ENCODE measurements at places on chromosomes 6 and 20.

- DNase-seq = no peak
These were observed 5.5 kb upstream of the SOX4 start for GRCh38 chr6:21587961-21588480.

- no peak for DNase-seq
These were observed 662 bp downstream of the ENTPD6 start for GRCh38 chr20:25195962-25196785.

DNA sequence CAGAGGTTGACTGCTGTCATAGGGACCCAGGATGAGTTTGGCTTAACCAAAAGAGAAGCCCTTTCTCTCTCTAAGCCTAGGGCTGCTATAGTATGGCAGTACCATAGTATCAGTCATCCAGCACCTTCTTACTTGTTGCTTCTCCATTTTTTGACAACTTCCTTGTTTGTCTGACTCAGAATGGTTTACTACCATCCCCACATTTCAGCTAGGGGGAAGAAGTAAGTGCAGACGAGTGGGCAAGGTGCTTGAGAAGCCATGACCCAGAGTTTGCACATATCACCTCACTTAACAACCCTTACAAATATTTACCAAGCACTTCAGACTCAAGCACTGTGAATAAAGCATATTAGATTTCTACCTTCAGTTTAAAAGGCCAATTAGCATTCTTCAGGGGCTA lies 289.9 kb upstream of the TSHZ2 start:
- no peak for DNase-seq

DNA sequence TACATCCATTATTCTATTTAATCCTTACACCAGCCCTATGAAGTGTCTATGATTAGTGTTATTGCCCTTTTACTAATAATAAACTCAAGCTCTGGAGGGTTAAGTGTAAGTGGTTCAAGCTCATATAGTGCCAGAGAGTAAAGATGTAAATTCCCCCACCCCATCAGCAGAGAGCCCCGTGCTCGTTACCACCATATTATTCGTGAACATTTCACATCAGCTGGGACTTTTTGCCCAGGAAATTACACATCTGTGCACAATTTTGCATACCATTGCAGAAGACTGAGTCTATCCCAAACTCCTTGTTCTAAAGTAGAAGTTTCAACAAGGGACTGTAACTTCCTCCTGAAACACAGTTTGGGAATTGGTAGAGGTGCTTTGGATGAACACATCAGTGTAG lies 220.1 kb downstream of the BCAS1 start:
- DNase-seq = no peak

- no peak for DNase-seq
These were observed 165.8 kb downstream of the ZFAND3 start for GRCh38 chr6:37985355-37985754.

DNA sequence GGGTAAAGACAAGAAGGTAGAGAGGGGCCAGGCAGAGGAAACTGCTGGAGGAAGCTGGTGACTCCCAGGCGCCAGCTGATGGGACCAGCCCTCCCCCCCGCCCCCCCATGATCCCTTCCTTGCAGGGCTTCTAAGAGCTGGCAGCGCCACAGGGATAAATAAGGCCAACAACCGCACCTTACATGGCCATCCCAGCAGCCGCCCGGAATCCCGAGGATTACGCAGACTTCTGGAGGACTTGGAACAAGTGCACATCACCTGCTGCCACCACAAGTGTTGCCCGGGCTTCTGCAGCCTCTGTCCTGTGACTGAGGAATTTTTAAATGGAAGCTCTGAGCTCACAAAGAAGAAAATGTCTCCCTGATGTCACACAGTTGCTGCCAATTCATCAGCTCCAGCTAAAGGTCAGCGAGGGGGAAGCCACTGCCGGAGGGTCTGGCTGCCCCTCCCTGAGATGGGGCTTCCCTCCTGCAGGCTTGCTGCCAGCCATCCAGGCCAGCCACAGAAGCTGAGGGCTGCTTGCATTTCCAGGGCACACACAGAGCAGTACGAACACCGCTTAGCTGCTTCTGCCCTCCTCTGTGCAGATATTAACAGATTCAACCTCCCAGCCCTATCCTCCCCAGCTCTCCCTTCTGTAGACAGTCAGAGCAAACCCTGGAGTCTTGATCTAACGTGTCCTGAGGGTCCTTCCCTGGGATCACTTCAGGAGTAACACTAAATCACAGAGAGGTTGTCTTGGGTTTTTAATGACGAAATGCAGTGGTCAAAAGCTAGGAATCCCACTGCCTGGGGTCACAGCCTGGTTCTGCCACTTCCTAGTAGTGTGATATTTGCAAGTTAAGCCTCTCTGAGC lies 38.6 kb upstream of the PIM1 start:
- no peak for DNase-seq

DNA sequence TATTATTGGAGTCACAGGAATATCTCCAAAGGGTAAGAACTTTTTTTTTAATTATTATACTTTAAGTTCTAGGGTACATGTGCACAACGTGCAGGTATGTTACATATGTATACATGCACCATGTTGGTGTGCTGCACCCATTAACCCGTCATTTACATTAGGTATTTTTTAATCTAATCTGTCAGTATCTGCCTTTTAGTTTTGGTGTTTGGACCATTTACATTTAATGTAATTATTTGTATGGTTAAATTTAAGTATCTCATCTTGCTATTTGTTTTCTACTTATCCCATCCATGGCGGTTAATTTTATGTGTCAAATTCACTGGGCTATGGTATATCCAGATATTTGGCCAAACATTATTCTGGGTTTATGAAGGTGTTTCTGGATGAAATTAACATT lies 15.4 kb upstream of the OPN5 start:
- no peak for DNase-seq

DNA sequence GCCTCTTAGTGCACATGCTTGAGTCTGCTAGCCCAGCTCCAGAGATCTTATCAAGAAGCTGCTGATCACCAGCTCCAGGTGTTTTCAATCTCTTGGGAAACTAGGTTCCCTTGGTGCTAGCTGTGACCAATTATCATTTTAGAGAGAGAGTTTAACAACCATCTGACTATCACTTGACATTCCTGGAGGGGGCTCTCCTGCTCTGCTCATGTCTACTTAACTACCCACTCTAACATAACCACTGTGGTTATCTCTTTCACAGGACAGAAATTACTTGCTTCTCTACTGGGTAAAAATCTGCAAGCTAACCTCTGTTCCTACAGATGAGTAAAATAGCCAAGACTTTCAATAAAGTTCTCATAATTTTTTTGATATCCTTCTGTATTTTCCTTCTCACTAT lies 823.4 kb upstream of the GJE1 start:
- DNase-seq = no peak

GRCh38 chr20:5882166-5882565 lies 68.2 kb downstream of the TRMT6 start:
- no peak for DNase-seq

DNA sequence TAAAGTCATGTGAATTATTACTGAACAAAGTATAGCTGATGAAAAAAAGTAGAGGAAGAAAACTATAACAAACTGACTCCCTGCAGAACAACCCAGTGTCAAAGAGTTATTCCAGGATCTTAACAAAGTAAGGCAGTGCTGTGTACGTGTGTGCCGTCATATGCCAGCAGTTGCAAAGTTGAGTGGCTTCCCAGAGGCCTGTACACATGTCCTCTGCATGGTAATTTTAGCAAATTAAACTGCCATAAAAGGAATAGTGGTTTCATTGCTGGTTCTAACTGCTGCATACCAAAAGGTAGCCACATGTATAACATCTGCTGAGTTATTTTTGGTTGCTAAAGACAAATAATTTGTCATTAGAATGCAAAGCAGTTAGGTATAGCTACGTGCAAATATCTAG lies 44.8 kb downstream of the RIPOR2 start:
- DNase-seq = no peak

GRCh38 chr6:92069781-92070180 lies 1349.6 kb downstream of the EPHA7 start:
- DNase-seq = no peak

GRCh38 chr6:118509009-118509617 lies 39.0 kb upstream of the PLN start:
- DNase-seq = no peak

DNA sequence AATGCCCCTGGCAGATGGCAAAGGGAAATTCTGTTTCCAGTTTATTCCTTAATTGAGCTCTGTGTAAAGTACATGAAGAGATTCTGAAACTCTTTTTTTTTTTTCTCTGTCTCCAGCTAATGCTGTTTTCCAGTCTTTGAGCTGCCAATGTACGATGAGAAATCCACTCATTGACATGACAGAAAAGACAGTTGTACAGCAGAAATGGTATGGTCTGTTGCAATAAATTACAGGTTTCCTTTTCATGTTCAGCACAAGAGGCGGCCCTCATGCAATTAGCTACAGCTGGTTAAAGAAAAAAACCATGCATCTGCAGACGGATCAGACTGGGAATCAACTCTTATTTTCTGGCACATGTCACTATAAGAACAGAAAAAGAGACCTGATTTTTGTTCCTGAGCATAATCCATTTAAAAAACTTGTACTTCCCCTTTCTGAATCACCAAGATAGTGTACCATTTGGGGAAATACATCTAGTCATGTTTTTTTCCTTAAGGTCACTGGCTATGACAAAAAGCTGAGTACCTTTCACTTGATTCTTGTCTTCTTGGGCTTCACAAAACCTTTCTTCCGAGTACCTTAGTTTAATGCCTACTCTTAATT lies 289.8 kb upstream of the PREP start:
- no peak for DNase-seq

GRCh38 chr6:14316651-14317386 lies 199.2 kb downstream of the CD83 start:
- DNase-seq = no peak

- no peak for DNase-seq
These were observed 23.5 kb upstream of the CTNNBL1 start for GRCh38 chr20:37670351-37670791.

- no peak for DNase-seq
These were observed 83.6 kb downstream of the SMOC2 start for GRCh38 chr6:168524571-168525001.

DNA sequence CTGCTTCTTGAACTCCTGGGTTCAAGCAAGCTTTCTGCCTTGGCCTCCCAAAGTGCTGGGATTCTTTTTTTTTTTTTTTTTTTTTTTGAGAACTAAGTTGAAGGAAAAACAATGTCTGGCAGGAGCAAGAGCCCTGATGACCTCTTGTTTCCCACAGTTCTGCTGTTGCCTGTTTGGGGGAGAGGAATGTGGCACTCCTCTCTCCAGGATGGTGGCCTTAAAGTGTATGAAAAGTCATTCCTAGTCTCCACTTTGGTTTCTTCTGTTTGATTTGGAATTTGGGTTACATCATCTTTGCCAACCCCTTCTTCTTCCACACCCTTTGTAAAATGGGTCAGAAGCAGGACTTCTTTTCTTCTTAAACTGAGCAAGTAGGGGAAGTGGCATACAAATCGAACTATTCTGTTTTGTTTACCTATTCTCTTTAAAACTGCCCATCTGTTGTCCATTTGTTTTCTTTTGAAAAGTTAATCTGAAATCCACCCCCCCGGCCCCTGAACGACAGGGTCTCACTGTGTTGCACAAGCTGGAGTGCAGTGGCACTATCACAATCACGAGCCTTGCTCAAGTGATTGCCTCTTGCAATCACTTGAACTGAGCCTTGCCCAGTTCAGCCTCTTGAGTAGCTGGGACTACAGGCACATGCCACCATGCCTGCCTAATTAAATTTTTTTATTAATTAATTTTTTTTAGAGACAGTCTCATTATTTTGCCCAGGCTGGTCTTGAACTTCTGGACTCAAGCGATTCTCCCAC lies 11.3 kb downstream of the CARMIL1 start:
- DNase-seq = no peak

GRCh38 chr20:1469925-1470571 lies 3.4 kb upstream of the NSFL1C start:
- no peak for DNase-seq

DNA sequence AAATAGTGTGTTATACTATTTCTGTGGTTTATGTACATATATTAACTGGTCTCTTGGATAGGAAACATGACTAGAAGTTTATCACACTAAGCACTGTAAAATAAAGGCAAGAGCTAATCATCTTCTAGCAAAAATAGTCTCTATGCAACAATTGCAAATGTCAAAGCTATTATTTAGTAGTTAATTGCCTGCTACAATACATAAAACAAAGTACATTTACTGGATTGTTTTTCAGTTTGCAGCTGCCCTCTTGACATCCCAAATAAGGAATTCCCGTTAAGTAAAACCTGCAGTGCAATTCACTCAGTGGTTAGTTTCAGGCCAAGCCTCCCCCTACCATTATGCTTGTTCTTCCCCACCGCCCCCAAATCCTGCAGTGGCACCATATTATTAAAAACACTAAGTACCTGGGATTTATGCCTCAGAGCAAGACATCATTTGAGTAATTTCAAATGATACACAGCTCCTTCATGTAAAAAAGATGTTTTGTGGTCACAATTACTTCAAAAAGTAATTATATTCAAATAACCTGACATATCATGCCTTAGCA lies 1.6 kb upstream of the ATP5F1E start:
- no peak for DNase-seq

- no peak for DNase-seq
These were observed 14.2 kb downstream of the KCNK5 start for GRCh38 chr6:39214846-39215639.

- no peak for DNase-seq
These were observed 44.6 kb downstream of the WDR27 start for GRCh38 chr6:169657284-169657610.

GRCh38 chr20:49415668-49416044 lies 66.8 kb downstream of the KCNB1 start:
- no peak for DNase-seq

DNA sequence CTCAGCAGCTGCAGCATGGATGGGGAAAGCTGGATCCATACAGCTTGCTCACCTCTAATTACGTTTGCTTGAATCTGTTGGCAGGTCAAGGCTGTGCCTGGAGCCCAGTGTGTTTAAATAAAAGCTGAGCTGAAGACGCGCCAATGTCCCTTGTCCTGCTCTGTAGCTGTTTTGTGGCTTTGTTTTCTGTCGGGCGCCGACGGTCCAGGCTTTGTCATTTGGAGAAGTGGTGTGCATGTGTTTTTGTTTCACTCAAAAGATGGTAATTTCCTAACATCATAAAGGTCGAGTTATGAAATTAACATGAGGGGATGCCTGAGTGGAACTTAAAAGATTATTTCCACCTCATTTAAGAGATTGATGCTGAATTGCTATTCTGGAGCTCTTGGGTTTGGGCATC lies 107.6 kb downstream of the SLC24A3 start:
- no peak for DNase-seq

DNA sequence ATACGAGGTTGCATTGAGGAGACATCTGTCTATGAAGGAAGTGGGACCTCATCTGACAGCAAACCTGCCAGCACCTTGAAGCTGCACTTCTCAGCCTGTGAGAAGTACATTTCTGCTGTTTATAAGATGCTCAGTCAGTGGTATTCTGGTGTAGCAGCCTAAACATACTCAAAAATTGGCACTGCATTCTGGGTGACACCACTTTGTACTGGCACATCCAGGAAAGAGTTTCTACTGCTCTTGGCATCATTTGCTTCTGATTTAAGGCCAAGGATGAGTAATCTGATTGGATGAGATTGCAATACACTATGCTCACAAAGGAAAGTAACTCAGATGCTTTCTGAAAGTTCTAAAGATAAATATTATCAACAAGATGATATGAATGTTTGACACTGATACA lies 275.4 kb upstream of the TFAP2D start:
- DNase-seq = no peak
